T-cell (primary cell): ENCODE measurements at places on chromosomes 13 and 19.

DNA sequence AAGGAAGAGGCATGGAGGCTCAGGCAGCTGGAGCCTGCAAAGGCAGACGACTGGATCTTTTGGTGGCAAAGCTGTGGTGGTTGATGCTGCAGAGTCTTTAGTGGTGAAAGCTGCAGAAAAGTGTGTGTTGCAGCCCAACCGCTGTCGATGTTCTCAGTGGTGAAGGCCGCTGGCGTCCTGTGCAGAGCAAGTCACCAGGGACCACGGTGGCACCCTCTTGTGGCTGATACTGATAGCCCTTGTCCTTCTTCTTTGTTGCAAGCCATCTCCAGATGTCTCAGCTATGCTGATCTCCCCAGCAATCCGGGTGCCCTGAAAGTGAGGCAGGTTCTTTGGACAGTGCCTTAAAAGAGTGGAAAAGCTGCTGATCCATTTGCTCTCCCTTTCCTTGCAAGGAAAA is 610.9 kb upstream of the PCDH9 start:
- no peak for DNase-seq

- DNase-seq = no peak
Observed at GRCh38 chr19:10393137-10393536, 10.2 kb downstream of the CDC37 start.

- no peak for DNase-seq
Observed at GRCh38 chr13:44172281-44172810, 201.3 kb upstream of the SERP2 start.

GRCh38 chr19:6227156-6227935 is 52.4 kb downstream of the MLLT1 start:
- DNase-seq = no peak

DNA sequence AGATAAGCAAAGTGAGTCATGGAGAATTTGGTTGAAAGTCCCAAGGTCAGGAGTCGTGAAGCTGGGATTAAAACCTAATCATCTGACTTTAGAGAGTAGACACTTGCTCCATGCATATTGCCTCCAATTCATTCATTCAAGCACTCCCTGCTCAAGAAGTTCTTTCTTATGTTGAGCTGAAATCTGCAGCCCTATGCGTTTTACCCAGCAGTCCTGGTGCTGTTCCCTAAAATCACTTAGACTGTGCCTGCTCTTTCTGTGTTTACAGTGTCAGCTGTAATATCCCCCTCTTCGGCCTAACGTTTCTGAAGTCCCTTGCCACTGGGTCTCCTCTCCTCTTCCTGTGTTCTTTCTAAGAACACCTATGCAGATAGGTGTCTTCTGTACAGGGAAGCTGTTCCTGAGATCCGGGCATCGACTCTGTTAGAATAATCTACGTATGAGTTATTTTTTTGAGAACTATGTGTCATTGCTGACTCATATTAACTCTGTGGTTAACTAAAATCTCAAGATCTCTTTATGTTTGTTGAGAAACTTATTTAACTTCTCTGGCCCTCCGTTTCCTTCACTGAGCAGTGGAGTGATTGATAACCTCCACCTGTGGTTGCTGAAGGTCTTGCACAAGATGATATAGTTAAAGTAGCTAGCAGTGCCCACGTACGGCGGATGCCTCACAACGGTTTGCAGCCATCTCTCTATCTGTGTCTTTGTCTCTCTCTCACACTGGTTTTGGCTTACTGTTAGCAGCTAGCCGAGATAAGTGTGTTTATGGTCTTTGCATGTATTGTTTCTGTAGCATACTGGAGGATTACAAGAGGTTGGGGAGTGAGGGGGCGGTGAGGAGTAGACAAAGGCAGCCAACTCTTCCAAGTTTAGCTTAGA is 4.7 kb downstream of the ALOX5AP start:
- DNase-seq = peak; percentile 58

- DNase-seq = no peak
Observed at GRCh38 chr19:34391813-34392212, 12.4 kb upstream of the PDCD2L start.

DNA sequence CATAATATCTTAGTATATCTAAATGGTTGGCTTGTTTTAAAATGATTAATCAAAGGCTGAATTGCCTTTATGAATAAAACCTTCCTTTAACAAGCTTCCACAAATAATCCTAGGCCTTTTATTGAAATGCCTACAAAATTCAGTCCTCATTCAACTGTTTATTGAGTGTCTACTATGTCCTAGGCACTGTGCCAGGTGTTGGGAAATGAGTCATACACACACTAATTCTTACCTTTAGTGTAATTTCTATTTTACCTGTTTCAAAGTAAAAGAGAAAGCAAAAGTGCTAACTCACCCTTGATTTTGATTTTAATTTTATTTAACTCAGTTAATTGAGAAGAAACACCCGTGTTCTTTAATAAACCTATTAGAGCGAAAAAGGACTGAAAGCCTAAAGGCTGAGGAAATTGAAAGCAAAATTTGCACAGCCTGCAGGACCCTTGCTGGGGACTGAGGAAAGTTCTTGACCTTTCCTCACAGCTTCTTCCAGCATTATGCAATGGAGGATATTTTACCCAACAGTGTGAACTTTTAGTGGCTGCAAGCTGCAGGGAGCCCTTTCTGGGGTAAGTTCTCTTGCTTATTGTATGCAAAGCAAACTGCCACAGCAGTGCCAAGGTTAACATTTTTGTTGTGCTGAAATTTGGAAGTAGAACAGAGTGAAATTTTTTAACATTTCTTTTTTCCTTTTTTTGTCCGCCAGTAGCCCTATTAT is 83.1 kb downstream of the B3GLCT start:
- no peak for DNase-seq

DNA sequence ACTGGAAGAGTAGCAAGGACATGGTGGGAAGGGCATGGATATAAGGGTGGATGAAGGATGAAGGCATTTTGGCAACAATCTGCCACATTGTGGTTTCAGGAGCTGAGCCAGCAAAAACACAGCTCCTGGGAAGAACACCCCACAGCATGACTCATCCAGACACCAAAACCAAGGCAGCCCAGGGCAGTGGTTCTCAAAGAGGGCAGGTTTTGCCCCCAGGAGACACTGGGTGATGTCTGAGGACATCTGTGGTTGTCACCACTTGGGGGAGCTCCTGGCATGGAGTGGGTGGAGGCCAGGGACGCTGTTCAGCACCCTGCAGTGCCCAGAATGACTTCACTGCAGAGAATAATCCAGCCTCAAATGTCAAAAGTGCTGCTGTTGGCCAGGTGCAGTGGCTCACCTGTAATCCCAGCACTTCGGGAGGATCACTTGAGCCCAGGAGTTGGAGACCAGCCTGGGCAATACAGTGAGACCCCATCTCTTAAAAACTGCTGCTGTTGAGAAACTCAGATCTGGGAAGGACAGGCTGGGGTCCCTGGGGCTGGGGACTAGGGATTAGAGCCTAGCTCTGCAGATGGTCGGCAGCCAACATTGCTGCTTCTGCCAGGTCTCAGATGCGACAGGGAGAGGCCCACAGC is 16.1 kb downstream of the ZFR2 start:
- DNase-seq = peak; percentile 39

DNA sequence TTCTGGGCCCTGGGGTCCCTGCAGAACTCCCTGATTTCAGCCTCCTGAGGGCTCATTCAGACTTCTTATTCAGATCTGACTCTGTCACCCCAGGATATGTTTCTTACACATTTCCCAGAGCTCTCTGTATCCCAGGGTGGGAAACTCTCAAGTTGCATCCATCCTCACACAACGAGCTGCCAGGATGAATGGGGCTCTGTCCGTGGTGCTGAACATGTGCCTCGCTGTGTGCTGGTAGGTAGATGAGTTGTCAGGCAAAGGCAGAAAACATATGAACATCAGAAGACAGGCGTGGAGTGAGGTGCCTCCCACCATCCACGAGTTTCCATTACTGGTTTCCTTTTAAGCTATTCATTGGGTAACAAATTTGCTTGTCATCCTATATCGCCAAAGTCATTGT is 11.4 kb upstream of the IGFL1 start:
- no peak for DNase-seq

GRCh38 chr19:35715981-35716800 is 1.6 kb upstream of the KMT2B start:
- no peak for DNase-seq

DNA sequence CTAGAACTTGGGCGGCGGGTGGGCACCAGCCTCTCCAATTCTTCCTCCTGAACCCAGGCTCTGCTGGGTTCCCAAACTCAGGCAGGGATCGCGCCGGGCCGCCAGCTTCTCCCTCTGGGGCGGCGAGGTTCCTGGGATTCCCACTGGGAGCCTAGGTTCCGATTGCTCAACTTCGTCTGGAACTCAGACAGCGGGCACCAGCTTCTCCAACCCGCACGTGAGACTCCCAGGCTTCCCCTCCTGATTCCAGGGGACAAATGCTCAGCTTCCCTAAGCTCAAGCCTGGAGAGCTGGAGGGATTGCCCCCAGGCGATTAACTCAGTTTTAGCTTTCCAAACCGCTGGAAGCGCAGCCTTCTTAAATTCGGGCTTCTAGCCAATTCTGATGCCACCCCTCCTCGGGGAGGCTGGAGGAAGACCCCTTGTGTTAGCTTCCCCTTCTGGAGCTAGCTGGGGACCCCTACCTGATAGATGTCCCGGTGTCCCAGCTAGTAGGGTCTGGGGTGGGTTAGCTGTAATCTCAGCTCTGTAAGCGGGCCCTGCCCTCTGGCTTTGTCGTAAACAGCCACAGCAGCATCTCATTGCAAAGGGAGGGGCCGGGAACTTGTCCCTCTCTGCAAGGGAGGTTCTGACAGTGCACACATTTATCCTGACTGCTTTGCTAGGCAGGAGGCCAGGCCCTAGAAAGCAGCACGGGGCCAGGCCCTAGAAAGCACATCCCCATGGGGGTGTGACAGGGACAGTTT is 671 bp downstream of the MCOLN1 start:
- no peak for DNase-seq

GRCh38 chr19:39341129-39341718 is 997 bp upstream of the SAMD4B start:
- DNase-seq = no peak

DNA sequence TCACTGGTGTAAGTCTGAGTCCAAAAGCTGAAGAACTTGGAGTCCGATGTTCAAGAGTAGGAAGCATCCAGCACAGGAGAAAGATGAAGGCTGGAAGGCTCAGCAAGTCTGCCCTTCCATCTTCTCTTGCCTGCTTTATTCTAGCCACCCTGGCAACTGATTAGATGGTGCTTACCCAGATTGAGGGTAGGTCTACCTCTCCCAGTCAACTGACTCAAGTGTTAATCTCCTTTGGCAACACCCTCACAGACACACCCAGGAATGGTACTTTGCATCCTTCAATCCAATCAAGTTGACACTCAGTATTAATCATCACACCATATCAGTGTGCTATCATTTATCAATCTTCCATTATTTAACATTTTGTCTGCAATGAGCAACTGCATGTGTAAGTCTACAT is 223.5 kb downstream of the GPC5 start:
- DNase-seq = no peak

GRCh38 chr13:74869846-74870245 is 612.1 kb downstream of the TBC1D4 start:
- no peak for DNase-seq

DNA sequence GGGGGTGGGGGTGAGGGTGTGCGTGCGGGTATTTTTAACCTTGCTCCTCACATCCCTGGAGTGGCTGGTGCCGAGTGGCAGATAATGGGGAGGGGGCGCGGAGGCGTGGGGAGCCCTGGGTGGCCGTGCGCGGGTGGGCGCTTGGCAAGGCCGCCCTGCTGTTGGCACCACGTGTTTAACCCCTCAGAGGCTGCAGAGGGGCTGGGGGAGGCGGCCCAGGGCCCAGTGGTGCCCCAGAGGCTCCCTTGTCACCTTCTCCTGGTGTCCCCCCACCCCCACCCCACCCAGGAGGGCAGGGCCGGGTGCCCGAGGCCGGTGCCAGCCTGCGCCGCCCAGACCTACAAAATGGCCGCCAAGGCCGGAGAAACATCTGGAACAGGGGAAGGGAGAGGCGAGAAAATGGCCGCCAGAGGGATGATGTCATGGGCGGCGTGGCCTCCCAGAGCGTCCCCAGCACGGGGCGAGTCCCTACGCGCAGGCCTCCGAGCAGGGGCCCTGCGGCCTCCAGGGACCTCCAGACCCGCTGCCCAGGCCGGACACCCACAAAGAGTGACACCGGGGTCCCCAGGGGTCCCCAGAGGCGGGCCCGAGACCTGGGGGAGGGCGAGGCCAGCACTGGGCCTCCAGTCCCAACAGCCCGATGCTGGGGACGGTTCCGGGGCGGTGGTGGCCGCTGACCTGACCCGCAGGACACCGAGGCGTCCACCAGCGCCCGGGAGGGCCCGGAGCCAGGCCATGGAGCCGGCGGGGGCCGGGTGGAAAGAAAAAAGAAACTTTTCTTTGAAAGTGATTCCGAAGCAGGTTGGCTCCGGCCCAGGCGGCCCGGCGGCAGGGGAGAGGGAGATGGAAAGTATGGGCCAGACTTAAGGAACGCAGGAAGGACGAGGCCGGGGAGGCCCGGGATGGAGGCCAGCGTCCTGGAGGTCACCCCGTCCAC is 38.2 kb downstream of the NFIC start:
- no peak for DNase-seq

GRCh38 chr13:71290963-71291841 is 575.8 kb downstream of the DACH1 start:
- DNase-seq = peak; percentile 49

DNA sequence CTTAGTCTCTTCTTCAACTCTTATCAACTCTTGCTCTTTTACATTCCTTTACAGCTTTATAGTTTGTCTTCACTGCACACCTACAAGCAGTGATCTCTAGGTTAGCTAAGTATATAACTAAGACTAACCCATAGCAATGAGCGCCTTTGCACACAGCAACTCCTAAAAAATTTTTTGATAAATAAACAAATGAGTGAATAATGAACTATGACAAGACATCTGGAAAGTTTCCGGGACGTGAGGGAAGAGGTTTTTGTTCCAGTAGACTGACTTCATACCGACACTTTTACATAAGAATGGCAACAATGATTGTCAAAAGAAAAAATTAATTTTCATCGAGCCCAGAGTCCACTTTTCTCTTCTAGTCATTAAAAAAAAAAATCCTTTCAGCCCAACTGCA is 98.3 kb downstream of the ELF1 start:
- no peak for DNase-seq

GRCh38 chr19:39236527-39236926 is 8.3 kb downstream of the IFNL3 start:
- DNase-seq = peak; percentile 57

DNA sequence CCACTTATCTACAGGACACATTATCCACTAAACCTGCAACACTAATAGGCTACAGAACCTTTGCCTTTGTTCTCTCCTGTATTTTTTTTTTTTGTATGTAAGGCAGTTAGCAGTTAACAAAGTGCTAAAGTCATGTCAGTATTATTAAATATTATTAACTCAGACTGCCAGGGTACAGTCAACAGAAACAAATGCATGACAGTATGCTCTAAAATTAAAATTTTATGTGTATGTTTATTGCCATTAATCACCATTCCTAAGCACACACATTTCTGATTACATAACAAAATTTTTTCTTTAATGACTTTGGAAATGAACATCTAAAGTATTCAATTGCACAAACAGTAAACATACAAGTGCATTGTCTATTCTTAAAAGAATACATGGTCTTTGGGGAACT is 41.7 kb downstream of the XPO4 start:
- DNase-seq = no peak
